Activated T-helper 1 cell treated with Interleukin-2 at 50 U/mL for 16 hours (primary cell): ENCODE measurements at places on chromosomes 1 and 21.

- no peak for DNase-seq
These were observed 730 bp downstream of the NOS1AP start for GRCh38 chr1:162070094-162070748.

DNA sequence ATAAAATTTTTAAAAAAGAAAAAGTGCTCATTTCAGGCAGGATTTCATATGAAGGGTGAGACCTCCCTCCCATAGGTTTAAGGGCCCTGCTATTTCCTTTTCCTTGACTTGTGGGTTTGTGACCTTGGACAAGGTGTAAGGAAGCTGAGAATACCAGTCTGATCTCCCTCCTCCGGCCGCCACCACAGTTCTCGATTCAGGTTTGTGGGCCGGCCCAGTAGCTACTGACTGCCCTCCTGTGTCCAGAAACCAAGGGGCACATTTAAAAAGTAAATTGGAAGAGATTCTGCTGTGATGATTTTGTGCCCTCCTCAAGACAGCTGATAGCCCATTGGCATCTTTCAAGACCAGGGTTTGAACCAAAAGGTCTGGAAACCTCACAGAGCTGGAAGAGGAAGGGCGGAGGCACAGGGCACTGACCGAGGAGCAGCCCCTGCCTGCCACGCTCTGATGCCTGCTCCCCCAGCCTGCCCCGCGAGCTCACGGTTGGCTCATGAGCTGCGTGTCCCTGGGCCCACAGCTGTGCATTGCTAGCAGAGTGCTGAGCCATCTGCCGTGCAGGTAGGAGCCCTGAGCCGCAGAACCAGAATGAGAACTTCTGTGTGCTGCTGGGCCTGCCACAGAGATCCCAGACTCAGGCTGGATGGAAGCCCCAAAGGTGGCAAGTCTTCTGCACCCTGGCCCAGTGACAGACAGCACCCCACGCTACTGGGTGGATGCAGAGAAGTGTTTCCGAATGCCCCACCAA, 348.7 kb downstream of the NPHP4 start:
- no peak for DNase-seq

DNA sequence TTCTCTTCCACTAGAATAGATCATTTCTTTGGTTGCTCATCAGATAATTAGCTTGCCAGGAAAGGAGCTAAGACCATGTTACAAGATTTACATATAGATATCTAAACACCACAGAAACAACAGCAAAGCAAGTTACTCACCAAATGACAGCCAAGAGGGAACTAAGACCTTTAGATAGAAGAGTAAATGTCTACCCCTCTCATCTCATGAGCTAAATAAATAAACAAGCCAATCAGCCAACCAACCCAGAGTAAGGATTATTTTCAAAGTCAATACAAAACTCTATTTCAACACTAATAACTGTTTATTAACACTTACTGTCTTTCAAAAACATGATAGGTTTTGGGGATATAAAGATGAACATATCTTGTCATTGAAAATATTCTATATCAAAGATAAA, 474.7 kb downstream of the LMO4 start:
- no peak for DNase-seq

DNA sequence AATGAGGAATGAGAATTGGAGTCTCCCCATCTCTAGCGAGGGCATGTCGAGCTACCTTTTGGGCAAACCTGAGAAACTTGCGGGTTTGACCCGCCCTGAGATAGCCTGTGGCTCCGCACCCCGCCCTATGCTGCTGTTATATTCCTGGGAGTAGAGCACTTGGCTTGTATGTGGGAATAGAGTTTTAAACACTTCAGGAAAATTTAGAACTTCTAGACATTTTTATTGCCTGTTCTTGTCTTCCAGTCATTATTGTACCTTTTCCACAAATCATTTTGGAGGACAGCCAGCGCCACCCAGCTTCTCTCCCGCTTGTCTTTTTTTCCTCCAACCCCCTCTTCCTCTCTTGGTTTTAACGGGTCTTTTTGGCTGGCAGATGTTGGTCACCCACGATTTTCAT, 738 bp downstream of the GNPAT start:
- DNase-seq = no peak
